OCI-LY7 (cell line): ENCODE measurements at places on chromosomes 7 and 10.

- DNase-seq: no peak
Observed at GRCh38 chr10:24793648-24794379, 70.1 kb upstream of the ARHGAP21 start.

GRCh38 chr10:14003517-14004184 is 327.1 kb downstream of the FRMD4A start:
- no peak for DNase-seq

GRCh38 chr7:42621543-42622219 is 290.2 kb downstream of the C7orf25 start:
- DNase-seq: no peak

GRCh38 chr10:77188000-77188395 is 449.6 kb downstream of the KCNMA1 start:
- no peak for DNase-seq

DNA sequence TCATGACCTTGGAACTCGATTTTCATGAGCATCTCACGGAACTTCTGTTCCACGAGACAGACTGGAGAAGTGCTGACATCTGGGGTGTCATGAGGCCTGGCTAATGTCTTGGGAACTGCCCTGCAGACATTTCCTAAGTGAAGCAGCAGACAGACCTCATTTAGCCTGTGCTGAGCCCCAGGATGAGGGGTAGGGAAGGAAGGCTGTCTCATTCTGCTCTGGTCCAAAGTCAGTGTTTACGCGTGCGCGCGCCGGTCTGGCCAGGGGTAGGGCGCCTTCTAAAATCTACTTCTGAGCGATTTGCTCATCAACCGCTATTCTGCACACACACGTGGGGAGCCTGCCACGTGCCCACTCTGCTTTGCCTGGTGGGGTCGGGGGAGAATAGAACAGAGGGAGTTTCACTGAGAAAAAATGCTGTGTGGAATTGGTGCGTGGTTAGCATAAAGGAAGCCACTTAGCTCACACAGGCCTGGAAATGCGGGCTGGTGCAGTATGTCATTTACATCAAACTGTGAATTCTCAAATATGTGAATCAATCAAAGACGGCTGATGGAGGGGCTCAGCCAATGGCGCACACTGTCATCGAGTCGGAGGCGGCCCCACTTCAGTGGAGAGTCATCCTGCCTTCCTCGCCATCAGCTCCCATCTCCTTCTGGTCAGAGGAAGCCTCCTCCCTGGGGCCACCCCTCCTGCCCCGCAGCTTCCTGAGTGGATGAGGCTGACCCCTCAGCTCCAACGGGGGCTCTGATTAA is 335.1 kb downstream of the ADARB2 start:
- DNase-seq: no peak

DNA sequence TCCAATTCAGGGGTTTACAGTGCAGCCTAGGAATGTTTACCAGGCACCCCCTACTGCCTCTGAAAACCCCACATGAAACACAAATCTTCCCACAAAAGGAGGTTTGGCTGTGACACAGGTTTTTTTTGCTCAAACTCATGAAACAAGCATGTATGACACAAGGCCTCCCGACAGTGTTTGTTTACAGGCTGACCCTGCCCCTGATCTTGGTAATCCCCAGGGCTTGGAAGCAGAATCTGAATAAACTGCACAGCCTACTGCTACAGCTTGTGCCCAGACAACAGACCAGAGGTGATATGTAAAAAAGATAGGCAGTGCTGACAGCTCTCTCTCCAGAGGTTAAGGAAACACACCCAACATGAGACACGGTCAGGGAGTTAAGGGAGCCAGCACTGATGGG is 184.2 kb downstream of the KMT2E start:
- DNase-seq: no peak

GRCh38 chr10:4041635-4042034 is 256.6 kb upstream of the KLF6 start:
- DNase-seq: no peak

DNA sequence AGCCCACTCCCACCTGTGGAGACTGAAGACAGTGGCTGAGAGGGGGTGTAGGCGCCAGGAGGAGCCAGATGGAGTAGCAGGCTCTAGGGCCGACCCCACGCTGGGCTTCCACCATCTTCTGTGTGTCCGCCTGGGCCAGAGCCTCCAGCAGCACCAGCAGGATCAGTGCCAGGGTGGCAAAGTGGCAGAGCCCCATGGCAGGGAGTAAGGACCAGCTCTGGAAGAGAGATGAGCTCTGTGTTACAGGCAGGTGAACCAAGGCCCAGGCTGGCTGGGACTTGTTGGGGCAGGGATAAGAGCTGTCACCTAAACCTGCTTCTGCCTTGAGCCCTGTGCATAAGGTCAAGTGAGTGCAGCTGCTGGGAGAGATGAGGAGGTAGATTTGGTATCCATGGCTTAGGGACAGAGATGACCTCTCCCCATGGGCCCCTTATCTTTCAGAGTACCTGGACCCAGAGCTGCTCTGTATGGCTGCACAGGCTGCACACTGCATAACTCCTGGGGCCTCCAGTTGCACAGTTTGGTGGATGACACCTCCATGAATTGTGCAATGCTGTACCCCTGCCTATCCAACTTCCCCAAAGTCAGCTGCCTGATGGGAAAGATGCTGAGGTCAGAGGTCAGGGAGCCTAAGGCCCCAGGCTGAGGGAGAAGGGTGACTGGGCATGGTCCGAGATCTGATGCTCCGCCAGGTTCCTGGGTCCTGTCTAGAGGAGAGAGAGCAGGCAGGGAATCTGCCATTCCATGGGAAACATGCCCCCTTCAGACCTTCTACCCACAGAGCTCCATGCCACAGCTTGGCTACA is 7.4 kb upstream of the SAMD8 start:
- no peak for DNase-seq

- DNase-seq: no peak
Observed at GRCh38 chr10:22017283-22018020, 13.9 kb upstream of the DNAJC1 start.

DNA sequence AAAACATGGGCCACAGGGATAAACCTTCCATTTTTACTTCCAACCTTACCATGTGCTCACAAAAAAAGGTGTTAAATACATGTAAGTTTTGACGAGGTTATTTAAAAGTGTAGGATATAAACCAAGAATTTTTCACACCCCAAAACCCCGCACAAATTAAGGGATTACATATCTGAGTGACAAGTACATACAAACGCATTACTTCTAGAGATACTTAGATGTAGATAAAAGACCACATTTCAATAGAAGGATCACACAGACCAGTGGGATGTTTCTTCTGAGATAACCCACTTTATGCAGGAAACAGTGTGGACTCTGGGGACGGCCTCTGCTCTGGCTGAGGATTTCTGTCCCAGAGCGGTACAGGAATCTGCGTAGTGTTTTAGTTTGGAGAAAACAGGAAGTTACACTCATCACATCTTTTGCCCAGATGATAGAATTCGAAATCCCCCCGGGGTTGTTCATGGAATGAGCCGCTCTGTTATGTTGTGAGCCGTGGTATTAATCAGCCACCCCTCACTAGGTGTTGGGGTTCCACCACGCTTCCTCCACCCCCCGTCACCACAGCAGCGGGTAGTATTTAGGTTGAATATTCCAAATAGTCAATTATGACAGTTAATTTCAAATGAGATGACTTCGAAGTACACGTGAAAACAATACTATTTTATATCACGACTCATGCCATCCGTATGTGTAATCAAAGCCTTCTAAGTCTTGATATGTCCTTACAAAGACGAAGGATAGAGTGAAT is 1.3 kb upstream of the CUL1 start:
- DNase-seq: peak; percentile 44

- no peak for DNase-seq
Observed at GRCh38 chr7:29605671-29606070, 42.0 kb downstream of the PRR15 start.

GRCh38 chr7:21939136-21939857 is 6.4 kb downstream of the CDCA7L start:
- DNase-seq: no peak

DNA sequence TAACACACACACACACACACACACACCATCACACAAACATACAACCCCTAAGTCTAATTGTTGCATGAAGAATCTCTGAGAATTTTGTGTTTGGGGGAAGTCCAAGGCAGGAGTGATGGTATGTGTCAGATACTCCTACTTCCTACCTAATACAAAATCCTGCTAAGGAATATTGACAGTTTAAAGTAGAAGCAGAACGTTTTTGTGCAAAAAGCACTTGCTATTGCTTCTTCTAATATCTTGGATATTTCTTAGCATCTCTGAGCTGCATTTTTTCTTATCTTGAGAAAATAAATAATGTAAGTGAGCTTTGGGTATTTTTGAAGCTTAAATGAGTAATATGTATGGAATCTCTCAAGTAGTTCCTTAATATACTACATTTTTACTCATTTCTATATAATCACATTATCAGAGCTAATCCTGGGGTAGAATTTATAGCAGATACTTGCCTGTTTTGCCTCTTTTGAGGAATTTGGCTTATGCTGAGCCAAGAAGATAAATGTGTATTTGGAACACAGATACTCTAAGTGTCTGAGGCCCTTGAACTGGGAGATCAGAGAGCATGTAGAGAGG is 212.3 kb downstream of the DKK1 start:
- no peak for DNase-seq

DNA sequence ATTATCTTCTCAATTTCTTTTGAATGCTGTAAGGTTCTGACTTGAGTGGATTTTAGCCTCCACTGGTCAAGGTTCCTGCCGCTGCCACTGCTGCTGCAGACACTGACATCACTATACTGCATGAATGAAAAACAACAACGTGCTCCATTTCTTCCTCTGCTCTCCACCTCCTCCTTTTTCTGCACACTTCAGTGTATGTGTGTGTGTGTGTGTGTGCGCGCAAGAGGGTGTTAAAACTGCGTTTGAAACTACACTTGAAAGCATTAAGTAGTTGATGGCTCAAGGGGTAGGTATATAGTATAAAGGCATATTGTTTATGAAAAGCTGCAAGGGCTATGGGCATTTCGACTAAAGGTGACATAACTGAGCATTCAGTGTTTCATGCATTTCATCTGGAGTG is 3.5 kb downstream of the GLCCI1 start:
- peak; percentile 52 for DNase-seq

DNA sequence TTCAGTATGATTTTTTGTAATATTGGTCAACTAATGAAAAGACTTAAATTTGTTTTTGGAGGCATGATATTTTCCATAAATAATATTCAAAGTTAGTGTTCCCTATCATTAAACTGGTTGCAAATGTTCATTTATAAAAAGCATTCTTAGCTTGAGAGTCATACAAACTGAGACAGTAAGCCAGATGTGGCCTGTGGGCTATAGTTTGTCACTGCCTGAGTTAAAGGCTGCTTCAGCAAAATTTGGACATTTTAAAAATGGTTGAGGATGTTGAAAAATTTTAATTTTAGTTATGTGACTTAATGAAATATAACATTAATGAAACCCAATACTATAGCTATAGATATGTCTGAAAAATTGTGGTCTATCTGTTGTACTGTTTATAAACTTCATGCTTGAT is 180.2 kb upstream of the CACNA2D1 start:
- no peak for DNase-seq
